ENCODE measurements at places on chromosomes 1 and 21. TPM values are rescaled to one million over a fixed set of nuclear protein-coding genes. Genes with fewer than 3 reads are reported as not detected.
A peak's percentile ranks its signal among the peaks of the same experiment; 100 is the strongest.

GPR37L1 gene
- 0.03 TPM for polyA plus RNA-seq

SLC22A15 gene
- 5.0 TPM for polyA plus RNA-seq

- no peak for DNase-seq
Measured at GRCh38 chr1:97207868-97208267, 486.3 kb downstream of the PTBP2 start.

DNA sequence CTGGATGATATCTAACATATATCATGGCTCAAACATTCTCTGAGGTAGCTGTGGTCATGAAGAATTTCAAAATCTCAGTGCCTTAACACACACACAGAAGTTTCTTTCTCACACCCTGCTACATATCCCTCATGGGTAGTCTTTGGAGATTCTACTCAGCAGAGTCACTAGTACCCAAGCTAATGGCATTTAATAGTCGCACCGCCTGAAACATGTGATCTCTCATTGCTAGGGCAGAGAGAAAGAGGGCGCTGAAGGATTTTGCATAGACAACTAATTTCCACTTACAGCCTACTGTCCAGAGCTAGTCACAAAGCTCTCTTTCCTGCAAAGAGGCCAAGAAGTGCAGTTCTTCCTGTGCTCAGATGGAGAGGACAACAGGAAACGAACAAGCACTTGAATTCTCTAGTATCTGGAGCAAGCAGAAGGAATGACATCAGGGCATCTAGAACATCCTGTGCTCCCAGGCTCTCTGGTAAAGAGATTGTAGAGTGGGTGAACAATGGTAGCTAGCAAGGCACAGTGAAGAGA, 183.4 kb upstream of the PTBP2 start:
- DNase-seq, result no peak

- no peak for DNase-seq
Measured at GRCh38 chr1:201594575-201595245, 55.8 kb downstream of the NAV1 start.

GRCh38 chr1:16028237-16029002, 6.6 kb downstream of the CLCNKA start:
- no peak for DNase-seq

GRCh38 chr1:88773540-88774150, 89.6 kb downstream of the PKN2 start:
- no peak for DNase-seq

DNA sequence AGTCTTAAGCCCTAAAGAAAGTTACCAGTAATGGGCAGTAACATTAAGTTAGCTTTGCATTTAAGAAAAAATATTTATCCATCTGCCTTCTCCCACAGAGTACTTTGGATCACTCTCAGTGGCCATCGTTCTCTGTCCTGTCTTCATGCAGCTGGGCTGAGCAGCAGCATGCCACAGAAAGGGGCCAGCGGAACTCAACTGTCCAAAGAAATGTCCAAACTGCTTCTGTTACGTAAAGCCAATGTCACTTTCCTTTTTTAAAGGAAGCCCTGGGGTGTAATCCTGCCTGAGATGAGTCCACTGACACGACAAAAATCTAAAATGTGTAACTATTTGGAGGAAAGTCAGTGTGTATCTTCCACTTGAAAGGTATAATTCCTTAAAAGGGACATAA, 291.6 kb downstream of the SMYD3 start:
- DNase-seq, result no peak

- DNase-seq, result no peak
Measured at GRCh38 chr1:53580009-53580400, 120.8 kb downstream of the DMRTB1 start.

- no peak for DNase-seq
Measured at GRCh38 chr1:181604482-181605249, 121.3 kb downstream of the CACNA1E start.

GRCh38 chr21:27683292-27683691, 716.4 kb upstream of the ADAMTS5 start:
- DNase-seq, result no peak

SH2D1B gene
- polyA plus RNA-seq, result 0.17 TPM

- no peak for DNase-seq
Measured at GRCh38 chr1:71881611-71882010, 400.7 kb downstream of the NEGR1 start.

MAEL gene
- polyA plus RNA-seq, result 2.6 TPM

SPATA21 gene
- polyA plus RNA-seq, result 0.08 TPM

GRCh38 chr21:21101911-21102310, 103.7 kb downstream of the NCAM2 start:
- no peak for DNase-seq

GRCh38 chr1:201253411-201253810, 29.9 kb upstream of the PKP1 start:
- no peak for DNase-seq

GJA9 gene
- polyA plus RNA-seq, result 0.15 TPM

DNA sequence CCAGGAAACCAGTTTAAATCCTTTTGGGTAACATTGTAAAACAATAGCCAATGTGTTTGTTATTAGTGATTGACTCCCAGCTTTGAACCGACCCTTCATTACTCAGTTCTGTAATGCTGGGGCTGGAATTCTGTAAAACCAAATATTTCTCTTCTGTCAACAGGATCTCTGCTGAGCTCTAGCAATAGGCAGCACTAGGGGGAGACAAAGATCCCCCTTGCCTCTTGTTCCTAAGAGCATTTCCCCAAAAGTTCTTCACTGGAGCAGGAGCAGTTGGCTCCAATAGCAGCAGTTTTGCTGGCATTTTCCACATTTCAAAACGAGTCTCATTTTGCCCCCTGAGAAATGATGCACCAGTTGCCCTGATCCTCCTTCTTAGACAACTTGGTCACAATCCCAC, 1671.1 kb downstream of the MRPL39 start:
- DNase-seq, result no peak

DNA sequence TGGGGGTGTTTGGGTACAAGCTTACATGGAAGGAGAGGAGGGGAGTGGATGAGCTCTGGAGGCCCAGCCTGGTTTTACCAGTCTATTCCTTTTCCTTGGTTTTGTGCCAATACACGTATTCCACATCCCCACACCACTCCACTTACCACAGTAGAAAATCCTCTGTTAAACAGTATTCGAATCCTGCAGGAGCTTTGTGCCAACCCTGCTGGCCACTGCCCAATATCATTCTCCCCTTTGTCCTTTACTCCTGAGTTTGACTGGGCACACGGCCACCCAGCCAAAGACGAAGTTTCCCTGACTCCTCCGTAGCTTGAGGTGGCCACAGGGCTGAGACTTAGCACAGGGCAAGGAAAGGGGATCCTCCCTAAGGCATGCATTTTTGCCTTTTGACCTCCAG, 61.6 kb downstream of the TMCO4 start:
- DNase-seq, result no peak

- no peak for DNase-seq
Measured at GRCh38 chr1:8495928-8496401, 178.1 kb downstream of the SLC45A1 start.

- peak; percentile 30 for DNase-seq
Measured at GRCh38 chr1:37513795-37514349, 694 bp downstream of the MEAF6 start.

CD101 gene
- 1.5 TPM for polyA plus RNA-seq

- no peak for DNase-seq
Measured at GRCh38 chr1:215269955-215270354, 187.4 kb downstream of the KCNK2 start.

MIXL1 gene
- 0.40 TPM for polyA plus RNA-seq

SPRR2E gene
- not detected for polyA plus RNA-seq

PTPN7 gene
- polyA plus RNA-seq, result 0.89 TPM

DDAH1 gene
- polyA plus RNA-seq, result 132 TPM

- DNase-seq, result no peak
Measured at GRCh38 chr1:219681876-219682275, 69.0 kb upstream of the ZC3H11B start.

DNA sequence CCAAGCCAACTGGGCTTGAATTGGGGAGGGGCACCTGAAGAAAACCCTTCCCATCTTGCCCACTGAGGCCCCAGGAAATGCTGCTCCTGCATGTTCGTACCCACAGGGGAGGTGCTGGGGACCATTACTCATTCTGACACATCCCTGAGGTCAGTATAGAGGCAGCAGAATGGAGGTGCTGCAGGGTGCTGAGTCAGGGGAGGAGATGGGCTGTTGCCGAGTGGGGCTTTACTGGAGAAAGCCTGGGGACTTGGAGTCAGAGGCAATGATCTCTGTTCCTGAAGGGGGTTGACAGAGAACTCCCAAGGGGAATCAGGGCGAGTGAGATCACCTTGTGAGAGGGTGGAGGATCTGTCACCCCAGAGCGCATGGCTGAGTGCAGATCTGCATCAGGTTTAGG, 40.2 kb upstream of the KCNA10 start:
- no peak for DNase-seq

DNA sequence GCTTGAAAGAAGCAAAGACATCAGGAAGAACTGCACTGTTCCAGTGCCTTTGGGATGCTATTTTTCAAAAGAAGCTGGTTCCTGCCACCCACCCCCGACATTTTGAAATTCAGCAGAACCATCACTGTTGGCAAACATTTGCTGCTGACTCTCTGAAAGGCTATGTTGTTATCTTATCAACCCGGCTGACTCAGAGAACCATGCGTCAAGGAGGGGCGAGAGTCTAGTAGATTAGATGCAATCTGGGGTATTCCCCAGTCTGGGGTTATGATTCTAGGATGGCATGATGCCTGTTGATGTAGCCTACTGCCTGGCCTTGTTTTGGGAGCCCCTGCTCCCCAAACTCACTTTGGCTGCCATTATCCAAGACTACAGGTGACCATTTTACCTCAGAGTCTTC, 267.8 kb upstream of the RUNX1 start:
- DNase-seq, result no peak

- DNase-seq, result no peak
Measured at GRCh38 chr1:31943546-31944184, 5.5 kb upstream of the PTP4A2 start.

DNA sequence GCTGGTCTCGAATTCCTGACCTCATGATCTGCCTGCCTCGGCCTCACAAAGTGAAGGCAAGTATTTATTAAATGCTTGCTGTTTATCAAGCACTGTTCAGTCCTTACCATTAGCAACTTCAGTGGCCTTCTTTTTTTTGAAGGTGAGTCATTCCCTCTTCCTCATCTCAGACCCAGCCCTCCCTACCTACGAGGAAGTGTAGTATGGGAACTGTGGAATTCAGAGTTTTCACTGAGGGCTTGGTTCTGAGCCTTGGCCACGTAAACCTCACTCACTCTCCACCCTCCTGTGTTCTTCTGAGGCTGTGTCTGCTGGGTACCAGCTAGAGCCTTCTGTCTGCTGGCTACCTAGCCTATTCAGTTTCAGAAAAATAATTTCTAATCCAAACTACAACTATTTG, 218.3 kb upstream of the SGIP1 start:
- DNase-seq, result no peak

DNA sequence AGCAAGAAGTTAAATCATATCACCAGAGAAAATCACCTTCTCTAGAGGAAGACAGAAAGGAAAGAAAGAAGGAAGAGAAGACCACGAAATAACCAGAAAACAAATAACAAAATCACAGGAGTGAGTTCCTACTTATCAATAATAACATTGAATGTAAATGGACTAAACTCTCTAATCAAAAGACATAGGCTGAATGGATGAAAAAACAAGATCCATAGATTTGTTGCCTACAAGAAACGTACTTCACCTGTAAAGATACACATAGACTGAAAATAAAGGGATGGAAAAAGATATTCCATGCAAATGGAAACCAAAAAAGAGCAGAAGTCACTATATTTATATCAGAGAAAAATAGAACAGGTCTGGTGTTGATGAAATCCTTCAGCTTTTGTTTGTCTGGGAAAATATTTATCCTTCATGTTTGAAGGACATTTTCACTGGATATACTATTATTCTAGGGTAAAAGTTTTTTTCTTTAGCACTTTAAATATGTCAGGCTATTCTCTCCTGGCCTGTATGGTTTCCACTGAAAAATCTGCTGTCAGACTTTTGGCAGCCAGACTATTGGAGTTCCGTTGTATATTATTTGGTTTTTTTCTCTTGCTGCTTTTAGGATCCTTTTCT, 202.5 kb upstream of the DUSP10 start:
- no peak for DNase-seq

DNA sequence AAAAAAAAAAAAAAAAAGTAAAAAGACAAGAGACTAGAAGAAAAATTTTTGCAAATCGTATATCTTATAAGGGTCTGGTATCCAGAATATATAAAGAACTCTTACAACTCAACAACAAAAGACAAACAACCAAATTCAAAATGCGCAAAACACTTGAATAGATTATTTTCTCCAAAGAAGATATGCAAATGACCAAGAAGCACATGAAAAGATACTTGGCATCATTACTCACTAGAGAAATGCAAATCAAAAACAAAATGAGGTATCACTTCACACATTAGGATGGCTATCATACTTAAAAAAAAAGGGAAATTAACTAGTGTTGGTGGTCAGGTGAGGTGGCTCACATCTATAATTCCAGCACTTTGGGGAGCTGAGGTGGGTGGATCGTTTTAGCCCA, 12.0 kb upstream of the SLC2A5 start:
- no peak for DNase-seq

DNA sequence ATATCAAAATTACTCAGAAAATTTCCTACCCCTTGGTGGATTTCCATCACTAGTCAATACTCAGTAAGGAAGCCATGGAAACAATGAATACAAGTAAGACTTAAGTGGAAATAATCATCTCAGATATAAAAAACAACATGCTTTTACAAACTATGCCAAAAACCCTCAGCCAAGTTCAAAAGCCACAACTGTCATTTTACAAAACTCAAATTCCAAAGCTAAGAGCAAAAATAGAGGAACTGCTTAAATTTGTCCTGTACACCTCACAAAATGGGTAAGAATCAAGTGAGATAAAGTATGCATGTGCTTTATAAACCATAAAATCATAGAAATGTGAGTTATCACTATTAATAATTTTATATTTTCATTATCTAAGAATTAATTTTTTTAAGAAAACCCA, 9.6 kb downstream of the TMCO1 start:
- DNase-seq, result no peak

HSD3B1 gene
- polyA plus RNA-seq, result not detected

IKBKE gene
- 4.4 TPM for polyA plus RNA-seq

GRCh38 chr1:172719066-172719627, 60.2 kb downstream of the FASLG start:
- no peak for DNase-seq

GUCA2B gene
- polyA plus RNA-seq, result not detected

- DNase-seq, result no peak
Measured at GRCh38 chr1:22280526-22280925, 137.6 kb upstream of the WNT4 start.

GRCh38 chr1:167881786-167882185, 32.1 kb downstream of the ADCY10 start:
- no peak for DNase-seq

FAM89A gene
- polyA plus RNA-seq, result 21.3 TPM

DNA sequence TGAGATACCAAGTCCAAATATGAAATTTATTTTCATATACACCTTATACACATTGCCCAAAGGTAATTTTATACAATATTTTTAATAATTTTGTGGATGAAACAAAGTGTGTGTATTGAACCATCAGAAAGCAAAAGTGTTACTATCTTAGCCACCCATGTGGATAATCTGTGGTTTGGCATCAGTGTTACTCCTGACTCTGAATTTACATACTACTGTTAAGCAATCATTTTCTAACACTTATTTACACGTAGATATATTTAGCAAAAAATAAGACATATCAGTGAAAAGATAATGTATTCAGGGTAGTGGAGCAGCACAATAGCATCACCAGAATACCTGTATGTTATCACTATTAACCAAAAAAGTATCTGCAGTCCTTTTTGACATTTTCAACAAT, 23.8 kb downstream of the DENND2D start:
- no peak for DNase-seq

Measured in right renal cortex interstitium (tissue), 3 donors.